ENCODE measurements at places on chromosomes 7 and 10.

GRCh38 chr7:115676080-115676479 is 354.5 kb downstream of the TFEC start:
- DNase-seq = peak; percentile 39

- DNase-seq = no peak
These were observed 86.0 kb upstream of the RET start for GRCh38 chr10:42990721-42991441.

DNA sequence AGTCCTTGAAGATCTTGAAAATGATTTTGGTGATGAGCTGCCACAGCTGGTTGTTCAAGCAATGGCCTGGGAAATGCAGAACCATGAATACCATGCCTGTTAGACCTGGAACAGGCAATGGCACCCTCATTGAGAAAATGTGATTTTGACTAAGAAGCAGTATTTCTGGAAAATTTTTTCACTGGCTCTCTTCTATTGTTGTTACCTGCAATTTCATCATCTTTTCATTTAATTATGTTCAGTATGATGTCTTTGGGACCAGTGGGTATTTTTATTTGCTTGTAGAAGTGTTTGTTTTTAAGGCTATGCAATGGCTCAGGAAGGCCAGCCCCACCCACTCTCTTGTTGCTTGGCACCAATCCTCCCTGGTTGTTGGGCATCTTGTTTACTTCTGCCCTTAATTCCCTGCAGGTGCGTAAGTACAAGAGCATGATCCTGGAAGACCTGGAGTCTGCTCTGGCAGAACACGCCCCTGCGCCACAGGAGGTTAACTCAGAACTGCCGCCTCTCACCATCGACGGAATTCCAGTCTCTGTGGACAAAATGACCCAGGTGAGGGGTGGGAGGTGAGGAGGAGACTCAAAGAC is 78.6 kb downstream of the NRF1 start:
- DNase-seq = no peak

- peak; percentile 34 for DNase-seq
These were observed 257.2 kb downstream of the KIAA1217 start for GRCh38 chr10:24465891-24466818.

GRCh38 chr10:7817984-7818294 is 366 bp upstream of the TAF3 start:
- DNase-seq = no peak

GRCh38 chr7:133623721-133624120 is 370.8 kb downstream of the EXOC4 start:
- no peak for DNase-seq

GRCh38 chr7:45219801-45220435 is 62.3 kb downstream of the RAMP3 start:
- DNase-seq = no peak

GRCh38 chr7:38327637-38328036 is 54.2 kb upstream of the TARP start:
- DNase-seq = no peak

- DNase-seq = peak; percentile 28
These were observed 178.6 kb upstream of the LRGUK start for GRCh38 chr7:133948588-133948987.

GRCh38 chr10:51397695-51398094 is 301.7 kb downstream of the CSTF2T start:
- no peak for DNase-seq

Data from SK-MEL-5 (cell line).